ENCODE measurements at places on chromosomes 4 and X.

- DNase-seq = no peak
These were observed 52.8 kb upstream of the POU4F2 start for GRCh38 chr4:146585761-146586333.

DNA sequence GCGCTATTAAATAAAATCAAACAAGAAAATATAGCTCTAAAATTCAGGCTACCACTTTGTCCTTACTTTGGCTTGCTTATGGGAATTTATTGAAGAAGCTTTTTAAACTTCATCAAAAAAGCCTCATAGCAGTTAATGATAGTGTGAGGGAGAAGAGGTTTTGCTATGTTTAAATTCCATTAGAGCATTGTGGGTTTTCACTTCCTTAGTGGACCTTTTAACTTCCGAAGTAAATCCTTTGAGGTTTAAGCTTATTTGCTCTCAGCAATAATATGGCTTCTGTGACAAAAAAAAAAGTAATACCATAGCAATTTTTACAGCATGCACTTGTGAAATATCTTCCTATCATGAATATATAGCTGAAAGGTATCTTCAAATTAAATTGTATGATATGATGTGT lies 120.2 kb upstream of the NDST4 start:
- no peak for DNase-seq

DNA sequence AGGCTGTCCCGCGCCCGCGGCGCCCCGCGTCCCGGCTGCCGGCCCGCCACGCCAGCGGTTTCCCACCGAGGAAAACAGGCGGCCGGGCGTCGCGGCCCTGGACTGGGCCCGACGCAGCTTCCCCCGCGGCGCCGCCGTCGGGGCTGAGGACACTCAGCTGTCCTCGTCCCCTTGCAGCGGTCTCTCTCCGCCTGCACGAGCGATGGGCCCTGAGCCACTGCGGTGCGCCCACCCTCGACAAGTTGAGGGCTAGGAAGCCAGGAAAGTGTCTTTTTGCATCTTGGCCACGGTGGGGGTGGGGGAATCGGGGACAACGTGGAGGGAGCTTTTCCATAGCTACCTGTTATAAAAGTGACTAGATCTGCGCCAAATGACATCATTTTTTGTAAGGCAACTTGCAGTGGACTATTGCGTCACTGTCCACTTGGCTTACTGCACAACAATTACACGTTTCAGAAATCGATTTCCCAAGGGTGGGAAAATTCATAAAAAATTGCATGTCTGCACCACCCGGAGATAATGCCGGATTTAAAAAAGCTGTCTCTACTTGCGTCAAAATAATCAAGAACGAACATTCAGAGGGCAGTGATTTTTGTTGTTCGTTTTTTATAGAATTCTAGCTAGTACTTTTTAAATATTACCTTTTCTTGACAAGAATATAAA lies 1.1 kb downstream of the KLHL15 start:
- no peak for DNase-seq

DNA sequence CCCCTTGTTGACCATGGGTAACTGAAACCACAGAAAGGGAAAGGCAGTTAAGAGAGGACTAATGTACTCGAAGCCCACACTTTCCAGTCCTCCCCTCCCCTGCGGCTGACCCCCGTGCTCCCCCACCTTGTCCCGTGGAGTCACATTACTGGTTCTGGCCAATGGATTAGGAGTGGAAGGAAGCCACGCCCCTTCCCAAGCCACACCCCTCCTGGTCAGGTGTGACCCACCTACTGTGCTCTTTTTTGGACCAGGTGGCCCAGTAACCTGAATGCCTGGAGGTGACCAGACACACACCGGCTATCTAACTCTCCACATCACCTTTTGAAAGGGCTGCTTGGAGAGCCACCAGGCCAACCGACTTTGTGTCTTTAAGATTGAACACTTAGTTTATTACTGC lies 109.3 kb upstream of the MSX1 start:
- DNase-seq = no peak

DNA sequence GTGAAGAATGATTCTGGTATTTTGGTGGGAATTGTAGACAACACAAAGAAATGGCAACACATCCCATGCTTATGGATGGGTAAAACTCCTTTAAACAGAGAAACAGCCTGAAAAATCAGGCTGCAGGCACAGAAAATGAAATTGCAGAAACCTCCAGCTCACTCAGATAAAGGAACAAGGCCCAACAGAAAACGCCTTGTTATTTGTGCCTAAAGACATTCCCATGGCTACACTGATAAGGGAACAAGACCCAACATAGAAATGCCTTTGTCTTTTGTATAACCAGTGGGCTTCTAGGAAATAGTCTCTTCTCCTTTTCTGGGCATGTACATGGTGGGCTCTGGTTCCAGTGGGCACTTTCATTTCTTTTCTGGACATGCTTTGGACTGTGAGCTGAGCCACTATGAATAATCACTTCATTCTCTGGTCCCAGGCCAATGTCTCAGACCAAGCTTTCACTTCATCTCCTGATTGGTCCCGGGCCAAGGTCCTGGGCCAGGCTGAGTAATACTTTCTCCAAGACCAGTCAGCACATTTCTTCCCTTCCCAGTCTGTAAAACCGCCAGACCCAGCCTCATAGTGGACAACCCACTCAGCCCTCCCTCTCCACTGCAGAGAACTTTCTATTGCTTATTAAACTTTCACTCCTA lies 160.5 kb downstream of the TBX22 start:
- DNase-seq = no peak

DNA sequence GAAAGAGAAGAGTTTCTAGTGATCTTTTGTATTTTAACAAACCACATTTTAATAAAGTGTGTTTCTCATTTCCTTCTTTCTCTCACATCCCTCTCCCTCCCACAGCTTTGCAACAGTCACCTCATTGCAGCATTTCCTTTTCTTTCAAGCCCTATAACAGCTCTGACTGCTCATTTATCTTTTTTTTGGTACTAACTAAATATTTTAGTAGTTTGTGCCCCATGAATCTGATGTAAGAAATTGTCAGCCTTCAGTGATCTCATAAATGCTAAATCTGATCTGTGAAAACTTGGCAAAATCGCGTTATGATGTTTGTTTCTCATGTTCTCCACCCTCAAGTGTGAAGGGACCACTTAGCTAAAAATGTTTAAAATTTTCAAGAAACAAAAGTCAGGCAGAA lies 258.5 kb upstream of the SLIT2 start:
- no peak for DNase-seq

All from stimulated activated naive CD4-positive, alpha-beta T cell (primary cell).